T-helper 2 cell treated with Interferon-gamma antibody and Interleukin-4, amounts not matched to agents 5 μg/mL and 100 μg/mL, for 36 hours (primary cell): ENCODE measurements at places on chromosomes 11 and 22.

DNA sequence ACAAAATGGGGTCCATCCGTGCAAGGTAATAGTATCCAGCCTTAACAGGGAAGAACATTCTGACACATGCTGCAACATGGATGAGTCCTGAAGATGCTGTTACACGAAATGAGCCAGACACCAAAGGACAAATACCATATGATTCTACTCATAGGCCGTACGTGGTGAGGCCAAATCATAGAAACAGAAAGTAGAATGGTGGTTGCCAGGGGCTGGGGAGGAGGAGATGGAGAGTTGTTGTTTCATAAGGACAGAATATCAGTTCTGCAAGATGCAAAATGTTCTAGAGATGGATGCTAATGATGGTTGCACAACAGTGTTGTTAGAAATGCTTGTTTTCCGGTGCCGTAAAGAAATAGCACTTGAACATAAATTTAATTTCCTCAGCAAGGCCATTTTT is 2.6 kb downstream of the TBX10 start:
- no peak for DNase-seq

GRCh38 chr11:15560689-15561467 is 446.2 kb downstream of the INSC start:
- no peak for DNase-seq

- no peak for DNase-seq
These were observed 13.5 kb upstream of the B3GNT6 start for GRCh38 chr11:77020734-77021133.

GRCh38 chr22:25062386-25063085 is 110.0 kb downstream of the KIAA1671 start:
- DNase-seq: peak; percentile 29

DNA sequence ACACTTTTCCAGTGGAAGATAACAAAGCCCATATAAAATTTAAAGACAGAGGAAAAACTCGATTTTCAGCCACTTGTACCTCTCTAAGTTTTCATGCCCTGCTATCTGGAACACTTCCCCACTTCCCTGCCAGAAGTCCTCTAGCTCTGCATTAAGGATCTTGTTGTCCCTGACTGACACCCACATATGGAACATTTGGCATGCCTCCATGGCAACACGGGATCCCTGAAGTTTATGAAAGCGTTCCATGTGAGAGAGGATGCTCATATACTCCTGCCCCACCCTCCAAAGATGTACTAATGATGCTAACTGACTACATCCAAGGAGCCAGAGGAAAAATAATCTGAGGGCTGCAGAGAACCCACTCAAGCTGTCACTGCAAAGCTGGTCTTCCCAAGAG is 8.8 kb upstream of the C11orf91 start:
- no peak for DNase-seq

DNA sequence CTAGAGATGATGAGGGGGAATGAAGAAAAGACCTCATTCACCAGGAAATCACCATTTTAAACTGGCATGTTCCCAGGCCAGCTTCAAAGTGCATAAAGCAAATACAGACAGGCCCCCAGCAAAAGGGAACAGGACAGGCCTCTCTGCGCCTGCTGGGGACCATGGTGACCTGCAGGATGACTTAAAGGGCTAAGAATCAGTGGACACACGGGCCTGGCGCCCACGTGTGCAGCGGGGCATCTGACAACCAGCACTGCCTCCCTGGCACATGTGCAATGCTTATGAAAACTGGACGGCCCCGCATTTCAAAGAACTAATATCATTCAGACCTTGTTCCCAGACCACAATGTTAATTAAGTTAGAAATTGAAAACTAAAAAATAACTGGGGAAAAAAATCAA is 35.6 kb downstream of the TBX1 start:
- no peak for DNase-seq
